Stimulated activated CD4-positive, alpha-beta T cell treated with anti-CD3 and anti-CD28 coated beads, Interleukin-4, amount 100 ng/mL, for 24 hours (primary cell): ENCODE measurements at places on chromosomes 12 and 14.

DNA sequence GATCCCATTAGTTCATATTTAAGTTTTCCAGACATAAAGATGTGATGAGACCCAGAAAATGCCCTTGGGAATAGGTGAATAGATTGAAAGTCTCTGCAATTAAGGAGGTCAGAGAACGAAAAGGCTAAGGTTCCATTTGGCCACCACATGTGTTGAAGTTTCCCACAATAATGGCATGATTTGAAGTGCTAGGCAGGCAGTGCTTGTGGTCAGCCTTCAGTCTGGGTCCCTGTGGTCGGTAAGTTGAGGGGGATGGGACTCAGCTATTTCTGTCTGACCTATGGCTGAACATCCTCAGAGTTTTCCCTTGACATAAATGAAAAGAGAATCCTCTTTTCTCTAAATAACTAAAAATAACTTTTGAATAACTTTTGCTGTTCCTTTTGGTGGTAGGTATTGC is 92.4 kb downstream of the PELI2 start:
- no peak for DNase-seq

GRCh38 chr14:100629098-100629497 is 41.9 kb upstream of the BEGAIN start:
- no peak for DNase-seq

GRCh38 chr12:64631197-64631596 is 20.9 kb downstream of the RASSF3 start:
- no peak for DNase-seq

GRCh38 chr12:15152456-15152855 is 68.8 kb downstream of the RERG start:
- no peak for DNase-seq

DNA sequence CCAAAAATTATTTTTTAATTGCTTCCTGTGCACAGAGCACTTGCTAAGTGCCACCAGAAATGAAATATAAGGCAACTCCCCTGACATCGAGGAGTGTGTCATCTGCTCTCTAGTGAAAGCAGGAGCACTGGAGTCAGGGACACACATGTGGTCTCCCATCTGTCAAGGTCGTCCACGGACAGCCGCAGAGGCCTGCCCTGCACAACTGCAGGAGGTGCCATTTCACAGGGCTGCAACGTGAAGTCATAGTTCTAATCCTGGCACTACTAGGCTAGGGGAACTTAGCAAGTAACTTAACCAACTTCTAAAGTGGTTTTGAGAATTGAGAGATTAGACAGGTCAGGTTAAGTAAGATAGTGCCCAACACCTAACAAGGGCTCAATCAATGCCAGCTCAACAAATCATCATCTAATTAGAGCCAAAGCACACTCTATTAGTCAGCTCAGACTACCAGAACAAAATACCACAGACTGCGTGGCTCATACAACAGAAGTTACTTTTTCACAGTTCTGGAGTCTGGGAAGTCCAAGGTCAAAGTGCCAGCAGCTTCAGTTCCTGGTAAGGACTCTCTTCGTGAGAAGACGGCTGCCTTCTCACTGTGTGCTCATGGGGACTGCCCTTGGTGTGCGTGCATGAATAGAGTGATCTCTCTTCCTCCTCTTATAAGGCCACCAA is 30.7 kb downstream of the FOXN3 start:
- no peak for DNase-seq

DNA sequence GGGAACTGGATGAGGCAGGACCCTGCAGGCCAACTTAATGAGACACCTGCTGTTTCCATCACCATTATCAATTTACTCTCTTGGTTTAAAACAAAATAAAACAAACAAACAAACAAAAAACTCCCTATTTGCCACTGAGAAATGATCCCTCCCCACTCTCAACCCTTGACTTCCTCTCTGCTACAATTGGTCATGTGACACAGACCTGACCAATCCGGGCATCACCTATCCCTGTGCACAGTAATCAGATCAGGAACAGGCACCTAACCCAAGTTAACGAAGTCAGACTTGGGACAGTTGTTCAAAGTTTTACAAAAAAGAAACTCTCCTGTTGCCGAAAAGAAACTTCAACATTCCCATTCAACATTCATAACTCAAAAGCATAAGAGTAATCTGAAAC is 58.4 kb downstream of the NELL2 start:
- no peak for DNase-seq

GRCh38 chr12:125093681-125094330 is 28.6 kb downstream of the AACS start:
- no peak for DNase-seq

DNA sequence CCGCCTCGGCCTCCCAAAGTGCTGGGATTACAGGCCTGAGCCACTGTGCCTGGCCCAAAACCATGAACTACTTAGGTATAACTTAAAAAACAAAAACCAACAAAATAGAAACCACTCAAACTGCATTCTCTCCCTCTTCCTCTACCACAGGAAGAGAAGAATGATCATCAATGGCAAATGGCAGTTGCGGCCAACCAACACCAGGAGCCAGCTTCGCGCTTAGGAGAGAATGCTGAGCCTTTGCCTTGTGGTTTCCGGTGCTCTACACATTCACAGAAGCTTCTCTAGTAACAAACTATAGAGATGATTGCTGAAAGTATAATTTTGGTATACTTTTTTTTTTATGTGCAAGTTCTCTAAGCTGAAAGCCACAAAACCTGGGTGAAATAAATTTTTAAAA is 17.1 kb downstream of the CATSPERB start:
- DNase-seq, result no peak

DNA sequence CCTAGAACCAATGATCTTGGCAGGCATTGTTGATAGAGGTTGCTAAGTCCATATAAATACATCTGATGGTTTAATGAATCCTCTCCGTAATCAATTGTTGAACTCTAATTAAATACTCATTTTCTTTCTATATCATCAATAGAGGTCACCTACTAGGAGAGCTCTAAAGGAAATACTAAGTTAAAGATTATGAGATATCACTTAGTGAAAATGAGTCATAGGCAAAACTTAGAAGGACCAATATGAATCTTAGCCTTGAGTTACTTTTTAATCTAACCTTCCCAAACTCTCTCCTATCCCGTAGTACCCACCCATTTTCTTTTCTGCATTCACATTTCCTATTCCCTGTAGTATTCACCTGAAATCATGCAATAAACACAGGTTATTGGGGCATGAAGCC is 50.2 kb downstream of the MBIP start:
- no peak for DNase-seq

DNA sequence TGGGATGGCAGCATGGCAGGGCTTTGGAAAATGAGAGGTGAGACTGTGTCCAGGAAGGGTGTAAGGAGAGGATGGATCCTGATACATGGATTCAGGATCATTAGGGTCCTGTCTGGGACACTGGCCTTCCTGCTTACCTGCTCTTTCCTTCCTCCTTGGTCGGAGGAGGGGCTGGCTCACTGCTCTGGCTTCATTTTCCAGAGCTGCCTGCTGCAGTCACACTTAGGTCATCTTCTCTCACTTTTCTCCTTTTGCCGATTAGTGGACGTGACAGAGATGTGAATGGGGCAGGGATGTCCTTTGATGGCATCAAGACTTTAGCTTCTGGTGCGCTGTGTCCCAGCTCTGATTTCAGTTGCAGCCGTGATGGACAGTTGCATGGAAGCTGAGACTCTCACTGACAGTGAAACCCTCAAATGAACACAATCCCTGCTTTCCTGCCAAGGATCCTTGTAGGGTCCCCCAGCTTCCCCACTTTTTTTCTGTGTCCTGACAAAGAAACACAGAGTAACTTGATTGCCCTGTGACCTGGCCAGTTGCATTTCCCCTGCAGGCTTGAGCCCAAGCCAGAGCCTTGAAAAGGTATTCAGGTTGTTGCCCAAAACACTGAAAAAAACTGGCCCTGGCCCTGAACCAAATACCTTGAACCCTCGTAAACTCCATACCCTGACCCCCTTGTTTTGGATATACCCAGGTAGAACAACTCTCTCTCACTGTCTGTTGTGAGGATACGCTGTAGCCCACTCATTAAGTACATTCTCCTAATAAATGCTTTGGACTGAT is 756 bp upstream of the CIDEB start:
- no peak for DNase-seq

- DNase-seq, result no peak
Measured at GRCh38 chr14:47541662-47542061, 133.7 kb downstream of the MDGA2 start.

GRCh38 chr12:23238957-23239356 is 614.0 kb downstream of the ETNK1 start:
- DNase-seq, result no peak

DNA sequence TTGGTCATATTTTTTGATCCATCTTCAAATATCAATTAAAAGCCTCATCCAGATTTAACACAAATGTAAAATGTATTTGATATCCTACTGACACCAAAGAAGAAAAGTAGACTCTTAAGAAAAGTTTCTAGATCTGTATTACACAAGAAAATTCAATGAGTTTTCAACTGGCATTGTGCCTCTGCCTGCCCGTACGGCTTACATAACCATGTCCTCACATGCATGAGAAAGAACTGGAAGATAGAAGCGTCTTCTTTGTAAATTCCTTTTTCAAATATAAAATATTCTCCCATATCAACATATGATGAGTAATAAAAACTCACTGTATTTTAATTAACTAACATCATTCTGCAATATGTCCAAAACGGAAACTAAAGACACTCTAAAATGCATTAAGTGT is 7.2 kb downstream of the ANKS1B start:
- no peak for DNase-seq

DNA sequence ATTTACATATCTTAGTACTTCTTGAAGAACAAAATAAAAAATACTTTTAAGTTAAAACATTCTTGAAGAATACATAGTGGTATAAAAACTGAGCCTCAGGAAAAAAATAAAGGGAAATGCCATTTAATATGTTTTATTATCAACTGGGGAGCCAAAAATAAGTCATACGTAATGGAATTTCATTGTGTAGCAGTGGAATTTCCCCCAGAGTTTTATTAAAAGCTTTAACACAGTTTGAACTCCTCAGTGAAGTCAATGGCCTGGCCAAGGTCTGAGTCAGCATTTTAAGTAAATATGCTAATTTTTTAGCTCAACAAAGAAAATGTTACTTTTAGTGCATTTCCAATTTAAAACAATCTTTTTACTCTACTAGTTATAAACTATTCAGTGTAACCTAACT is 350.1 kb upstream of the ATP2B1 start:
- no peak for DNase-seq

DNA sequence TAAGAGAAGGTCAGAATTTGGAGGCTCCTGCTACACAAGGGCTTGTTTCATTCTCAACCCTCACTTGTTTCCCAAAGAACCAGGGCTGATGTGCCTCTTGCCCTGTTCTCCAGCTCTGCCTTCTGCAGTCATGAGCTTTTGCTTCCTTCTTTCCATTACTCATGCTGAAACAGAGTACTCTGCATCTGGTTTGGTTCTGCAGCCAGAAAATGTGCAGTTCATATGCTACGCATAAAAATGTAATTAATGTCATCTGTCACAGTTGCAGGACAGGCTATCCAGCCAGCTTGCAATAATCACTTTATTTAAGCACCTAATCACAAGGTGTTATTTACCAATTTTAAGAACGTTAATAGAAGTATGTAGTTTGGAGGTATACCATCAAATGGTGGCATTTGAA is 150.2 kb downstream of the SRGAP1 start:
- DNase-seq, result no peak

- DNase-seq, result peak; percentile 67
Measured at GRCh38 chr12:62799126-62799736, 135.7 kb downstream of the PPM1H start.

DNA sequence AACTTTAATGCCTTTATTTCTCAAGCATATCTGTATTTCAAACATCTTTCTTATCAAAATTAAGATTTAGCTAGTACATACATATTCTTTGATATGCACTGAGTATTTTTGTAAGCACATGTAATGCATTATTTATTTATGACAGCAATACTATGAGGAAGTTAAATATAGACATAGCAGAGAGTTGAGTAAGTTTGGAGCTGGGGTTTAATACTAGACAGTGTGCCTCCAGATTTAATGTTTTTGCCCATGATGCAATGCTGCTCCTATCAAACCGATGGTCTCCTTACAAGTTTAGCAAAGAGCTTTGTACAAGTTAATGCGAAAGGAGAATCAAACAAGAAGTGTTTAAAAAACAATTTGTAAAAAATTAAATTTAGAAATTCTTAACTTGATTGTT is 826.6 kb upstream of the MGAT4C start:
- no peak for DNase-seq

DNA sequence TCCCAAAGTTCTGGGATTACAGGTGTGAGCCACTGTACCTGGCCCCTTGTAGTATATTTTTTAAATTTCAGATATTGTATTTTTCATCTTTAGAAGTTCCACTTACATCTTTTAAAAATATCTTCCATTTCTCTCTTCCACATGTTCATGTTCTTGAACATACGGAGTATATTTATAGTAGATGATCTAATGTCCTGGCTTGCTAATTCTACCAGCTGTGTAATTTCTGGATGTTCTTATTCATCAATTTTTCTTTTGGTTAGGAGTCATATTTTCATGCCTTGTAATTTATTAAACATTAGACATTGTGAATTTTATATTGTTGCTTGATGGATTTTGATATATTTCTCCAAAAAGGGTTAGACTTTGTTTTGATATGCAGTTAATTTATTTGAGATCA is 30.8 kb downstream of the NTN4 start:
- no peak for DNase-seq

DNA sequence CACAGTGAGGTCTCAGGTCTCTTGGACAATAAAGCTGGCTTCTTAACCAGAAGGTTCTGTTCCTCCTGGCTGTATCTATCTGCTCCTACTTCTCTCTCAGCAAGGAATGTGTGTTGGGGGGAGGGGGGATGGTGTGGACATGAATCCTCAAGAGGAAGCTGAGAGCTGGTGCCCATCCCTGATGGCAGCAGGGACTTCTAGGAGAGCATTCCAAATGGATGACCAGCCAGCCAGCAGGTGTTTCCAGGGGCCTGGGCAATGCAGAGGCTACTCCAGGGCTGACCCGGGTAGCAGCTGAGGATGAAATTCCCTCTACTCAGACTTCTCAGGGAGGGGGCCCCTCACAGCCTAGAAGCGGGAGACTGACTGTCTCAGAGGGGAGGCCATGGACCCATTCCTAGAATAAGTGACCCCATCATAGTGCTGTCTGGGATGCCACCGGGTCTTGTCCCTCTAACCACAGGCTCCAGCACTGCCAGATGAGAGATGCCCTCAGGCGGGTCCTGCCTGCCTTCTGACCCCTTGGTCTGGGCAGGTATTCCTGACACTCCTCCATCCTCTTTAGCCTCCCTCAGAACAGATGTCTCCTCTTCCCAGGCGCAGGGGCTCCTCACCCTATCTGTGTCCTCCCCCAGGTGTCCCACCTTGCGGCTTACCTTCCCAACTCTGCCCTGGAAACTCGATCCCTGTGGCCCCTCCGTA is 1.2 kb downstream of the RAB15 start:
- no peak for DNase-seq

DNA sequence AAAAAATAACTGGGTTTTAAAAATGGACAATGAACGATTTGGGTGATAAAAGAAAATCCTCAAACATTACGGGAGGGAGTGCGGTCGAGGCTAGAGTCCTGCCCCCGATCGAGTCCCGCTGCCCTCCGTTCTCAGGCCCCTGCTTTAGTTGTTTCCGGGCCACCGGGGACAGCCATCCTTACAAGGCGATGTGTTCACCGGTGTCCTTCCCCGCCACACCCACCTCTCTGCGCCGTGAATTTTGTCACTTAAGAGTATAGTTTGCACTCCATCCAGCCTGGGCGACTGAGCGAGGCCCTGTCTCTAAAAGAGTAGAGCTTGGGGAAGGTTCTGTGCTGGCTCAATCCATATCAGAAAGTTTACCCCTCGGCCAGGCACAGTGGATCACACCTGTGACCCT is 2.9 kb downstream of the ULK1 start:
- no peak for DNase-seq
